GM13977 (cell line): ENCODE measurements at places on chromosomes 1 and 21.

- no peak for DNase-seq
These were observed 143.5 kb upstream of the USH2A start for GRCh38 chr1:216566641-216567205.

DNA sequence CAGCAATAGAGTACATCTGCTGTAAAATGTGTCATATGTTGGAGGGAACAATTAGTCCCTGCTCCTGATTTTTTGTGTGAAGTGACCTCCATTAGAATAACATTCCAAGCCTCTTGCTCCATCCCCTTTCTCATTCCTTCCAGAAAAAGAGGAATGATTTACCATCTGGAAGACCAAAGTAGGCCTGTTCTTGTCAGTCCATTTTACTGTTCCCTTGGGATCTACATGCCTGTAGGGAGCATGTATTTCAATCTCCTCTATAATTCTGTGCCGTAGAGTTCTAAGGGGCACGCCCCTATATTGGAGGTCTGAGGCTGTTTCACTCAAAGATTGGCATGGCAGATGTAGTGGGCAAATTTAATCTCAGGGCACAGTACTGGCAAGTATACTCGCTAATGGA, 48.8 kb upstream of the MAN1A2 start:
- DNase-seq = no peak

GRCh38 chr1:216836316-216836715, 113.1 kb upstream of the ESRRG start:
- DNase-seq = no peak

- DNase-seq = peak; percentile 11
These were observed 6.2 kb downstream of the ARHGEF2 start for GRCh38 chr1:155971910-155972809.

GRCh38 chr1:43184995-43185394, 12.9 kb downstream of the CFAP57 start:
- DNase-seq = no peak

DNA sequence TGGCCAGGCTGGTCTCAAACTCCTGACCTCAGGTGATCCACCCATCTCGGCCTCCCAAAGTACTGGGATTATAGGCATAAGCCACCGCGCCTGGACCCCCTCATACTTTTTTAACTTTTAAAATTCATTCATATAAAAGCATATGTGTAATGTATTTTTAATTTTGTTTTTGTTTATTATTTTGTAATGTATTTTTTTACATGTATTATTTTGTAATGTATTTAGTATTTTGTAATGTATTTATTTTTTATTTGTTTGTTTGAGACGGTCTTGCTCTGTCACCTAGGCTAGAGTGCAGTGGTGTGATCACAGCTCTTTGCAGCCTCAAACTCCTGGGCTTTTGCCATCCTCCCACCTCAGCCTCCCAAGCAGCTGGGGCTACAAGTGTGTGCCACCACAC, 12.0 kb upstream of the BRWD1 start:
- DNase-seq = no peak

DNA sequence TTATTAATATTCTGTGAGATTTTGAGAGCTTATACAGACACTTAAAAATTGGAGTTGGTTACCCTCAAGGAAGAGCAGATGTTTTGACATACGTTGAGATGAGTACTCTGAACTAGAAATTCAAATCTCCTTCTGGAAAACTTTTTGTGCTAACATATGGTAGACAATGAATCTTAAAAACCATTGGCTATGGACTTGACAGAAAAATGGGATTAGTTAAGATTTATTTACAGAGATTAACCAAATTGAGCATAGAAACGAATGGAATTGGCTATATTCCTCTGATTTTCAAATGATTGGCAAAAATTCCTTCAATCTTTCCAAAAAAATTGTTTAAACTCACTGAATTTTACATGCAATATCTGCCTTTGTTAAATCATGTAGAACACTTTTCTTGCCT, 1392.9 kb downstream of the BRINP3 start:
- DNase-seq = no peak
